ENCODE measurements at places on chromosomes 5 and 9.
A peak's percentile ranks its signal among the peaks of the same experiment; 100 is the strongest.

DNA sequence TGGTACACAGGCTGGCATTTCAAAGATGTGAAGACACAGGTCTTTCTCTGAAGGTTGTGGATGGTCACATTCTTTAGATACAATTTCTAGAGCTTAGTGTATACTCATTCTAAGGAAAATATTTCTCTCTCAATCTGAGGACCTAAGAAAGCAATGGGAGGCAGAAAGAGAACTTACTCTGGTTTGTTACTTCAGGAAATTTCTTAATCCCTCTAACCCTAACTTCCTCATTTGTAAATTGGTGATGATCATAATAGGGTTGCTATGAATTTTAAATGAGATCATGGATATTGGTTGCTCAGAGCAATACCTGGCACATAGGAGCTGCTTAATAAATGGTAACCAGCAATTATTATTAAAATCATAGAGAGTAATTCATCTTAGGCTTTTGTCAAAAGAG is 22.1 kb downstream of the FAM170A start:
- DNase-seq, result no peak

DNA sequence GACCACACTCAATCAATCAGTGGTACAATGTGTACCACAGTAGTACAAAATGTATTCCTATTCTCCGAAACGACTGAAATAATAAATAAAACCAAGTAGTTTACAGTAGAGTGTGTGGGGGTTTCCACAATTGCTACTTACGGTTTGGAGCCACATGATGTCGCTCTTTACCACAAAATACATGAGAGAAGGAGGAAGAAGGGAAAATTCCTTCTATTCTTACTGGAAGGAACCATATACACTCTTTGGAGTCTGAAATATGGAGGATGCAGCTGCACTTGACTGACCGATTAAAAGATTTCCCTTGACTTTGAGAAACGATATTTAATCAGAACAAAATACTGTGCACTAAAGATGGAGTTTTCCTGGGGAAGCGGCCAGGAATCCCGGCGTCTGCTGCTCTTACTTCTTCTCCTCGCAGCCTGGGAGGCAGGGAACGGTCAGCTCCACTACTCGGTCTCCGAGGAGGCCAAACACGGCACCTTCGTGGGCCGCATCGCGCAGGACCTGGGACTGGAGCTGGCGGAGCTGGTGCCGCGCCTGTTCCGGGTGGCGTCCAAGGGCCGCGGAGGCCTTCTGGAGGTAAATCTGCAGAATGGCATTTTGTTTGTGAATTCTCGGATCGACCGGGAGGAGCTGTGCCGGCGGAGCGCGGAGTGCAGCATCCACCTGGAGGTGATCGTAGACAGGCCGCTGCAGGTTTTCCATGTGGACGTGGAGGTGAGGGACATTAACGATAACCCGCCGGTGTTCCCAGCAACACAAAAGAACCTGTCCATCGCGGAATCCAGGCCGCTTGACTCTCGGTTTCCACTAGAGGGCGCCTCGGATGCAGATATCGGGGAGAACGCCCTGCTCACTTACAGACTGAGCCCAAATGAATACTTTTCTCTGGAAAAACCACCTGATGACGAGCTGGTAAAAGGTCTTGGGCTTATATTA is at the start of gene PCDHA4:
Gene PCDHA4 (plus strand): TSS at position 235 of the 942 bp plus-strand sequence.
- DNase-seq, result no peak

GRCh38 chr5:1520791-1521453 is 2.8 kb downstream of the LPCAT1 start:
- no peak for DNase-seq

DNA sequence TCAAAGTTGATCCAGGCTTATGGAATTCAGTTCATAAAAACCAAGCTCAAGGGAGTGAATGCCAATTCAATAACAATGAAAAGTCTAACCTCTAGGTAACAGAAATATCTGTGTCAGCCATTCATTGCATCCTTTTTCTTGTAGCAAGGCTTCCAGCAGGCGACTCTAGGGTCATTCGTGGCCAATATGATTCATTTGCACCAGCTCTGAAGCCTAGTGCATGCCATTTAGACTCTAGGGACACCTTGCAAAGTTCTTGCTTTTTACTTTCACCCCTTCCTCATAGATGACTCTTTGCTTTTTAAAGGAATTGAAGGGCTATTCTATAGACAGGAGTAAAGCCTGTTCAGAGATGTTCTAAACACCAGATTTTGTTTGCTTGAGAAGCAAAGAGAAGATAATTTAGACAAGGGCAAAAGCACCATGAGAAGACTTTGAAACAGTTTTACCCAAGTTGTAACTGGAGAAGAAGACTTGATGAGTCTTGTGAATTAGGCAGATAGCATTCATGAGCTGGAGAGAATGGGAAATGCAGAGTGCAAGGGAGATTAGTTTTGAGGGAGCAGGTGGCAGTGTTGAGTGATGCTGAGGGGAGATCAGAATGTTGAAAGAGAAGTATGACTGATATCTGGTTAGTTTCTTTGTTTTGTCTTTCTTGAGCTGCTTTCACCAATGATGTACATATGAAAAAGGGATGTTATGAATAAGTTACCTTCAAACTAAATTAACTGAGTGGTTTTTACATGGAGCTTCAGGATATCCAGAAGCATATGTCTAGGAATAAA is 94.5 kb downstream of the F2RL2 start:
- DNase-seq, result no peak

GRCh38 chr9:107942856-107943255 is 453.3 kb upstream of the KLF4 start:
- DNase-seq, result no peak

GRCh38 chr9:136793086-136793946 is 2.2 kb downstream of the TMEM141 start:
- DNase-seq, result no peak

- DNase-seq, result no peak
Observed at GRCh38 chr5:67176936-67177335, 19.7 kb downstream of the CD180 start.

GRCh38 chr9:9284201-9284600 is 1328.6 kb downstream of the PTPRD start:
- DNase-seq, result no peak

DNA sequence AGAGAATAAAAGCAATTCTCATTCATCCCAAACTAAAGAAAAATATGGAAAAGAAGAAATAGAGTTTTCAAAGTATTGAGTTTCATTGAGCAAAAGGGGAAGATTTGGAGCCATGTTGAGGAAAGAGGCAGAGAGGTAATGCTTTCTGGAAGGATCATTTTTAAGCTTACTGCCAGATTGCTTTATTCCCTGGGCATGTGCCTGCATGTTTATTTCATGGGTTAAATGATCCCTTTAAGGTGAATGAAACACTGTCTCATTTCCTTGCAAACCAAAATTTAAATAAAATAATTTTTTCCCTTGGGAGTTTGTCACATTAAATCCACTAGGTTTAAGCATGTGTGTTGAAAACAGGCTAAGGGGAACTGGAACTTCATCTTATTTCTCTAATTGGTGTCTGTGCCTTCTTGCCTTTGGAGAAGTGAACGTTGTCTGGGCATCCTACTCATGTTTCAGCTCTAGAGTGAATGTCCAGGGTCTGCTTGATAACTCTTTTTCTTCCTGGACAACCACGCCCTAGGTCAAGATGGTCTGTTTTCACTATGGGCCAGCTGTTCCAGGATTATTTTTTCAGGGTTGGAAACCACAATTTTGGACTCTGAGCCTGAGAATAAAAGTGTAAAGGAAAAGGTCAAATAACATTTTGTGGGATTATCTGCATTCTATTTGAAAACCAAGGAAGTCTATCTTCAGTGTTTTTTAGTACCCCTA is 114.1 kb upstream of the ELL2 start:
- no peak for DNase-seq

DNA sequence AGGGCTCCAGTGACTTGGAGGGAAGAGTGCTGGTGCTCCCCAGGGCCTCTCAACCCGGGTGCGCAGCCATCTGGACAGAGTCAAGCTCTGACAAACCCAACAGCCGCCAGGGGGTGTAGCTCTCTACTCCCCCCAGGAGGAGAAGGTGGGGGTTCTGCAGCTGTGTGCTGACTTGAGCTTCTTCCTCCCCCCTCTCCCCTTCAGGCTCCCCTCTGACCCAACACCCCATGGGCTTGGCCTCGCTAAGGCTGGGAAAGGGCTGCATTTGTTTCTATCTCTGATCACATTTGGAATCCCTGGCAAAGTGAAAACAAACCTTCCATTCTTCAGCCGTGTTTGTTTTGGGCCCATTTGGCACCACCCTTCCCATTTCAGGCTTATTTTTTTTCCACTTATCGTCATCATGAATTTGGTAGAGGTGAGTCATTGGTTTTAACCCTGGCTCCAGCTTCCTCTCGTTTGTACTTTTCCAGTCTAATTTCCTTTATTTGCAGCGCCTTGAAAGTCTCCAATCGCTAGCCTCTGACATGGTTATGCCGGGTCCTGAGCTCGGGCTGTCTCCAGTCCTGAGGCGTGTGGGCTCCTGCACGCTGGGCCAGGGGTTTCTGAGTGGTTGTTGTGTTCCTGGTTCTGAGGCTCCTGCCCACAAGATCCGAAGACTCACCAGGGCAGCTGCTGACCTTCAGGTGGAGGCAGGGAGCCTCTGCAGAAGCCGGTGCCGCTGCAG is 36.1 kb downstream of the DAP start:
- no peak for DNase-seq

- DNase-seq, result no peak
Observed at GRCh38 chr9:113499153-113499875, 35.8 kb downstream of the RGS3 start.

GRCh38 chr5:151157426-151158286 is at the start of gene ANXA6:
Gene ANXA6, minus strand, starts transcription at chr5:151157779. Its CDS starts 9,878 bp downstream, at chr5:151147901.
- peak; percentile 8 for DNase-seq

DNA sequence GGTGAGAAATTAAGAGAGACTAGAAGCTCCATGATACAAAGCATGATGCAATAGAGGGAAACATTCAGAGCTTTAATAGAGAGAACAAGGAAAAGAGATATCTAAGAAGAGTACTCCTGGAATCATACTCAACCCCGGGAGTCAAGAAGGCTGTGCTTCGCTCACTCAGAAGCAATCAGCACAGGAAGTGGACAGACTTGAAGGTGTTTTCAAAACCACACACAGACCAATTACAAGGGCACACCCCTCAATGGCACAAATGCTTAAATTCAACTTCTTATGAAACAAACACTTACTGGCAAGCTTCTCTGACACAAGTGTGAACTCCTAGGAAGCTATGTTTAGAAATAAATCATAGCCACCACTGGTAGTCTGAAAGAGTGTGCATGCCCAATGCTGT is 462.3 kb downstream of the GABRG2 start:
- DNase-seq, result no peak

DNA sequence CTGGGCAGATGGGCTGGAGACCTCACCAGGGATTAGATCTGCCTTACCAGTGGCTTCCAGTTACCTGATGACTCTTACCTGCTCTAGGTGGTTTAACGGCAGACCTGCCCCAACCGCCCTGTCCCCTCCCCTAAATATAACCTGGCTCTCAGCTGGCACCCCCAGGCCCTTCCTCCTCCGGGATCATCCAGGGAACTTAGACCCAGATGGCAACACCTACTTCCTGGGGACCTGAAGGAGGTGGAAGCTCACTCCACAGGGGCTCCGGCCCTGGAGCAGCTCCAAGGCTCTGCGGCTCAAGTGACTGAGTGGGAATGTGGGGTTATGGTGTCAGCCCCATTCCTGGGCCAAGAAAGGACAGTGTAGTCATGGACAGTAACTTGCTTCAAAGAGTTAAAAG is 130.4 kb downstream of the OLFM1 start:
- DNase-seq, result no peak

DNA sequence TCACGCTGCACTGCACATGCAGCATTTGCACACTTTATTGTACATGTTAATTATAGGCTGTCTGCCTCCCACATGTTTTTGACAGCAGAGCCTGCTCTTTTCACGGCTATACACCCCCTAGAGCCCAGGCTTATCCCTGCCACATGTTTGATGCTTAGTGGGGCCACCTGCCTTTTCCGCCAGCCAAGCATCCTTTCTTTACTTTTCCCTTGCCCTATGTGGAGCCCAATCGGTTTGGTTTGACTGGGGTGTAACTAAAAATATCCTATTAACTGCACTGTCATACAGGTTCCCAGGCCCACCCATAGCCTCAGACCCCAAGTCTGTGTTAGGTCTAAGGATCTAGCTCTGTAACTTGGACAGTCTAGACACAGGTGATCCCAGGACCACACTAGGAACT is 18.9 kb upstream of the S1PR3 start:
- DNase-seq, result no peak

GRCh38 chr9:133104718-133105460 is 16.2 kb downstream of the RALGDS start:
- no peak for DNase-seq

GRCh38 chr9:76302947-76303550 is 91.2 kb downstream of the RFK start:
- no peak for DNase-seq

DNA sequence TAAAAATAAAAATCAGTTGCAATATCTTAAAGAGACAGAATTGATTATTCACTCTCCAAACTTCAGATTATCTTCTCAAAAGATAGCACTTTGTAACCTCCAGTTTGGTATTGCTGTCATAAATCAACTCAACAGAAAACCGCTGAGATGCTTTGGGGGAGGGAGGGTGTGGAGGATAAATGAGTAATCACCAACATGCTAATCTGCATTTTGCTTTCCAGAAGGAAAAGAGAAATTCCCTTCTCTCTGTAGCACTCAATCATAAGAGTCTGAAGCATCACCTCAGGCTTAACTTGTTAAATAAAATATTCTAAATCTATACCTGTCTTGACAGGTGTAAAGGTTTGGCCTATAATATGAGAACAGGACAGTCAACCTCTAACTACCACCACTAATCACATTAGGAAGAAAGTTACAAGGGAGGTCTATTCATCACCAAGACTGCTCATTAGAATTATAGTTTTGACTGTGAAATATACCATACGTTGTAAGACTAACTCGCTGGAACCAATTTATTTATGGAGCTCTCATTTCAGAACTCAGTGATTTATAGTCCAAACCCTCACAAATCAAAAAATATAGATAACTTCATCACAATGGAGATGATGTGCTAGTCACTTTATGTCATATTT is 89.0 kb downstream of the PIK3R1 start:
- no peak for DNase-seq

- DNase-seq, result no peak
Observed at GRCh38 chr9:96453625-96454024, 3.7 kb downstream of the HABP4 start.

GRCh38 chr9:107925749-107926297 is 436.3 kb upstream of the KLF4 start:
- DNase-seq, result no peak

- no peak for DNase-seq
Observed at GRCh38 chr5:135847976-135848375, 13.5 kb downstream of the SLC25A48 start.

- no peak for DNase-seq
Observed at GRCh38 chr9:14958989-14959388, 48.8 kb upstream of the FREM1 start.

GRCh38 chr5:1264211-1264610 is 30.7 kb downstream of the TERT start:
- no peak for DNase-seq

GRCh38 chr9:131800366-131800765 is 60.5 kb upstream of the RAPGEF1 start:
- DNase-seq, result no peak

GRCh38 chr5:68148096-68148495 is 67.5 kb upstream of the PIK3R1 start:
- no peak for DNase-seq

All from cerebellar nuclear complex (tissue), 1 donor.